ENCODE measurements at places on chromosomes 12 and 14.

DNA sequence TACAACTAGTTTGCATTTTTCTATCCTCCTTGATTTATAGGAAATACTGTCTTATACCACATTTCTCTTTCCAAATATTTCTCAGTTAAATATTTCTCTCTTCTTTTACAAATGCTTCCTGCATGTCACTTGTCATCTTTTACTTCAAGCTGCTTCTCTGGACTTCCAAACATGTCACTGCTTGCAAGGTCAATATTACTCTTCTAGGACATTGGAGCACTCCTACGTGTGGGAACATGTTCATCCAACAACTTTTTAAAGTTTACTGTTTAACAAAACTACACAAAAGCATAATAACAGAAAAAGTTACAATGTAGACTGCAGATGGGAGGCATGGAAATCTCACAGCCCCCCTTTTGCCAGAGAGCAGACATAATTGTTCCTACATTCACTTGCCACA, 28.5 kb upstream of the CNTN1 start:
- DNase-seq = no peak

GRCh38 chr12:15157269-15157671, 63.9 kb downstream of the RERG start:
- no peak for DNase-seq

DNA sequence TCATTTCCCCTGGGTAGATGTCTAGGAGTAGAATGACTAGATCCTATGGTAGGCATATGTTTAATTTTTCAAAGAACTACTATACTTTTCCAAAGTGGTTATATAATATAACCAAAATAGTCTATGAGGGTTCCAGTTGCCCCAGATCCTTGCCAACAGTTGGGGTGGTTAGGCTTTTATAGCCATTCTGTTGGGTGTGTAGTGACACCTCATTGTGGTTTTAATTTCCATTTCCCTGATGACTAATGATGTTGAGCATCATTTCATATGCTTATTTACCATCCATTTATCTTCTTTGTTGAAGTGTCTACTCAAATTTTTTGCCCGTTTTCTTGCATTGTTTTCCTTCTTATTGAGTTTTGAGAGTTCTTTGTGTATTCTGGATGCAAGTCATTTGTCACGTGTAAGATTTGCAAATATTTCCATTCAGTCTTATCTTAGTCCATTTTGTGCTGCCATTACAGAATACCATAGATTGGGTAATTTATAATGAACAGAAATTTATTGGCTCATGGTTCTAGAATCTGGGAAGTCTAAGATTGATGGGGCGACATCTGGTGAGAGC, 4.7 kb downstream of the SYNE2 start:
- DNase-seq = no peak

DNA sequence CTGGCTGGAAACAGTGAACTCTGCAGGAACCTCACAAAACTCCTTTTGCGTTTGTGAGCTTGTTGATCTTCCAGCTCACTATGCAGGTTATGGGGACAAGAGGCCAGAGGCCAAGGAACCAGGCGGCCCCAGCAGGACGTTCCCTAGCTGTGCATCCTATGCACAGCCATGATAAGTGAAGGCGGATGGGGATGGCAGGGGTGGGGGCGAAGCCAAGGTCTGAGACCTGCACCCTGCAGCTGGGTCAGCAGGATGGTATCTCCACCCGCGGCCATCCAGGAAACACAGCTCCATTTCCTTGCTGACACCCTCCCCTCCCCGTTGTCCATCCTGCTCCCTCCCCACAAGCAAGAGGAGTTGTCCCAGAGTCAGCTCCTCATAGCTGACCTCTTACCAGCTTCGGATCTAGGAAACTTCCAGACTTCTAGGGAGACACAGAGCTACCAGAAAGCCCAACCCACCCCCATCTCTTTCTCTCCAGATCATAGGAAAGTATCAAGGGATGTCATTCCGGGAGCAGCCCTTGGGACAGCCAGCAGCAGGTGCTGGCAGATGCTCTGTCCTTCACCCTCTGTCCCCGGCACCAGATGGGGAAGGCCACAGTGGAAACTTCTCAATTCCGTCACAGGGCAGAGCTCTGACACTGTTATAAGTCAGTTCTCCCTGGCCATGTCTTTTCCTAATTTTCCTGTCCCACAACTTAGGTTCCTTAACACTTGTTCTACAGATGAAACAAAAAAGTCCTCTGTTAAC, 9.4 kb downstream of the ZBTB39 start:
- no peak for DNase-seq

DNA sequence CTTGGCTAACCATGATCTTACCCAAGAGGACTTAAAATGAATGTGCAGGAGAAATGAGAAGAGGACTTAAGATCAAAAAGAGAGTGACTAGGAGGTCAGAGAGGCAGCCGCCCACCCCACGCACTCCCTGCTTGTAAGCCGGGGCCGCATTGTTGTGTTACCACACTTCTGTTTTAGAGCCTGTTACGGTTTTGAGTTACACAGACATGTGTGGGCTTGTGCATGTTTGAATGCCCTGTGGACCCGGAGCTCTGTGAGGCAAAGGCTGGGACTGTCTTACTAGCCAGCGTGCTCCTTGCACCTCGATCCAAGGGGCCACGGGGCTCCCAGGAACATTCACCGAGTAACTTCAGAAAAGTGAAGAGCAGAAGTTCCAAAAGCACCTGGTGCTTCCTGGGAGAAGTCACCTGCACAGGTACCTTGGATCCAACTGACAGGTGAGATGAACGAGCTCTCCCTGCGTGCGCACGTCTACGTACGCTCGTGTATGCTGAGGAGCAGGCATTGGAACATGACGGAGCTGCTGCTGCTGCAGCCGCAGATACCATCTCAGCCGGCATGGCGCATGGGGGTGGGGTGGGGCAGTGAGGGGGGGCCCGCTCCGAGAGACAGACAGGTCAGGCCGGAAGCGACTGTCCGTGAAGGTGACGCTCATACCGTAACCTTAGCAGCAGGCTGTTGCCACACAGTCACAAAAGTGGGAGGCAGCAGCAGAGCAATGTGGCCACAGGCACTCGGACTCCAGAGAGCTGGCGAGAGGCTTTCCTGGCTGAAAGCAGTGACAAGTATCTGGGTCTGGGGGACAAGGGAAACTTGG, 23.7 kb downstream of the SFSWAP start:
- DNase-seq = no peak

- DNase-seq = no peak
Measured at GRCh38 chr12:4145990-4146859, 127.3 kb upstream of the CCND2 start.

DNA sequence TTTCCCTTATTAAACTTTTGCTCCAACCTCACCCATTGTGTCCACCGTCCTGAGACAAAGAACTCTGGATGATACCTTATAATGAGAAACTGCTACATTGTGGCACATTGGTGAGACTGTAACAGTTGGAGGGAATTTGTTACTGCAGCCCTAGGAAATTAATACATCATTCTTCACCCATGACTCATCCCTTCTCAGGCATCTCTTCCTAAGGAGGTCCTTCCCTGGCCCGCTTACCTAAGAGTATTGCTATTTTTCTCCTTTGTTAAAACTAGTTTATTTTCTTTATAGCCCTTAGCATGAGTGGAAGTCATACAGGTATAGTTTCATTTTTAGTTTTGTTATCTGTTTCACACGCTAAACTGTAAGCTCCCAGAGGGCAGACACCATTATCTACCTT, 87.1 kb downstream of the TMEM260 start:
- DNase-seq = no peak

GRCh38 chr12:132481345-132481744, 8.6 kb upstream of the FBRSL1 start:
- no peak for DNase-seq

Data from stimulated activated CD4-positive, alpha-beta T cell treated with anti-CD3 and anti-CD28 coated beads, TNF-alpha, amount 100 ng/mL, for 1 hour (primary cell).